ENCODE measurements at places on chromosomes 11 and 22.

DNA sequence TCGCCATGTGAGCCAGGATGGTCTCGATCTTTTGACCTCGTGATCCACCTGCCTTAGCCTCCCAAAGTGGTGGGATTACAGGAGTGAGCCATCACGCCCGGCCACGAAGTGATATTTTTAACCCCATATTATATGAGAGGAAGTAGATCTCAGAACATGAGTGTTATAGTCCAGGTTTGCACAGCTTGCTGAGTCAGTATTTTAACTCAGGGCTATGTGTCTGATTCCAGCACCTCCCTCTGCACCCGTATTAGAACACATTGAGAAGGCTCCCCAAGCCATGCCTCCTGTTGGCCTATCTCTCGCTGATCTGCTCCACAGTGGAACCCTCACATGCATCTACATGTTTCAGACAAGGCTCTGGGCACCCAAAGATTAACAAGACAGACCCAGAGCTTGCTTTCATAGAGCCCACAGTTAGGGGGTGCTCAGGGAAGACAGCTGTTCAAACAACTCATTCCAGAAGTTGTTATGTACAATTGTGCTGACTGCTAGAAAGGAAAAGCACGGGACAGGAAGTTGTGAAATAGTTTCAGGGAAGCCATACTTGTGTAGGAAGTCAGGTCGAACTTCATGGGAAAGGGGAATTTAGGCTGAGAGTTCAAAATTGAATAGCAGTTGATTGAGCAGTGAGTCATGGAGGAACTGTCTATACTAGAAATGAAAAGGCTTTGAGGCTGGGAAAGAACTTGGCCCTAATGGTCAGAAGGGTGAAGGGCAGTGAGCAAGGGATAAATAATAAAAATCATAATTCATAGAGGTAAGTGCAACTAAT lies 49.3 kb upstream of the CLPB start:
- no peak for DNase-seq

- no peak for DNase-seq
Measured at GRCh38 chr11:15975742-15976141, 380.6 kb downstream of the SOX6 start.

GRCh38 chr11:68471360-68472340 lies 11.1 kb downstream of the PPP6R3 start:
- DNase-seq: no peak

DNA sequence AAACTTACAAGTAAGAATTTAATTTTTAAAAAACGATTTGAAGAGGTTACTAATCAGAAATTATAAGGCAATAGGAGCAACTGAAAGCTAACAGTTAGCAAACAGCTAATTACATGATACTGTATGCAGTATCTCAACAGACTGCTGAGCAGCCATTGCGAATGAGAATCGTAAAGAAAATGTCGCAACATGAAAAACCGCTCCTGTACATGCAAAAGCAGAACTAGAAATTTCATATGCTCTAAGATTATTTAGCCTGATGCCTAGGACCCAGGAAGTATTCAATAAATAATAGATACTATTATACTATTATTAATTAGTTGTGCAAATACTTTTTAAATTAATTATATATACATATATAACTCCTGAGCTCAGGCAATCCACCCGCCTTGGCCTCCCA lies 48.7 kb upstream of the EP300 start:
- no peak for DNase-seq

DNA sequence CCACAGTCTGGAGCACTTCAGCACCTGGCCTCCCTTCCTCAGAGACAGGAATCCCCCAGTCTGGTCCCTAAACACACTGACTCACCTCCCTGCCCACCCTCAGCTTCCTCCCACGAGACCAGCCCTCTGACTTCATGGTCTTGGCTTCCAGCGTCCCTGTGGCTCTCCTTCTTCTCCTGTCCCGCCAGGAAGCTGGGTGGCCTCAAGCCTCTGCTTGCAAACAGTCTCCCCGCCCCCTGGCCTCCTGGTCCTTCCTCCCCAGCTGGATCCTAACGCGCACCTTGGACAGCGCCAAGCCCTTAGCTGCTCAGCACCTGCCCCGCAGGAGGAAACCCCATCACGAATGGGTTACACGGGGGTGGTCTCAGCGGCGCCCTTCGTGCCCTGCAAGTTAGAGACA lies 4.5 kb downstream of the NCF4 start:
- DNase-seq: no peak

GRCh38 chr11:63277345-63277943 lies 34.0 kb upstream of the SLC22A25 start:
- DNase-seq: no peak

DNA sequence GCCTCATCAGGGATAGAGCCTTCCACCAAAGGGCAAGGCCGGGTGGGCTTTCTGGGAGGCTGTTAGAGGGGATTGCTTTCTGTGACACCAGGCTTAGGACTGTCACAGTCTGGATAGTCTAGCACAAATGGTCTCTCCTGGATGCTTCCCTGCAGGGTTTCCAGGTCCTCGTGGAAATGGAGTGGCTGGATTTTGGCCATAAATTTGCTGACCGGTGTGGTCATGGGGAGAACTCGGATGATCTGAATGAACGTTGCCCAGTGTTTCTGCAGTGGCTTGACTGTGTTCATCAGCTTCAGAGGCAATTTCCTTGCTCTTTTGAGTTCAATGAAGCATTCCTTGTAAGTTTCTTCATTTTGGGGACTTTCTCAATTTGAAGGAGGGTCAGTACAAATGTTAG lies 67.1 kb upstream of the HORMAD2 start:
- no peak for DNase-seq

DNA sequence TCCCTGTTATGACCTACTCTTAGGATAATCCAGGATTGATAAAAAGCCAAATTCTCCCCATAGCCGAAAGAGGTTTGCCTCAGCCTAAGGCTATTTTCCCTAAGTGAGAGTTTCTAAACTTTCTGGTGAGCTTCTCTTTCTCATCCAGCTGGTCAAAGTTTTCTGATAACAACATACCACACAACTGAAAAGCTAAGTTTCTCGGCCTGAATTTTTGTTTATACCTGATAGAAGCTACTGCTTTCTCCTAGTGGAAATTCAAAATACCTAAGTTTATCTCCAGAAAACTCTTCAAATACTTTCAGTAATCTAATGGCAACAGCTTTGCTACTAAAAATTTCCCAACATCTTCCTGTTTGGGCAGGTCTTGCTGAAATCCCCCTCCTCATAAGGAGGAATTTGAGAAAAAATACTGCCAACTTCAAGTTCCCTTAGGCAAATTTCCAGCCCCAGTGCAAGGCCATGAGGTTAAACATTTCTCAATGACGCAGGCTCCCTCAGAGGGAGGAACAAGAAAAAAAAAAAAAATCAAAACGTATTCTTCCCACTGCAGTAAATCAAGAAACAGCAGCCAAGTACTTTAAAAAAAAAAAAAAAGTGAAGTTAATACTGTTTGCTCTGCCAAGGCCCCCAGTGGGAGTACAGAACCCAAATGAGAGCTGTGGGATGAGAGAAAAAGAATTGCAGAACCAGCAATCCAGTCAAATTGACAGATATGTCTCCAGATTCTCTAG lies 127.0 kb downstream of the MRTFA start:
- no peak for DNase-seq

DNA sequence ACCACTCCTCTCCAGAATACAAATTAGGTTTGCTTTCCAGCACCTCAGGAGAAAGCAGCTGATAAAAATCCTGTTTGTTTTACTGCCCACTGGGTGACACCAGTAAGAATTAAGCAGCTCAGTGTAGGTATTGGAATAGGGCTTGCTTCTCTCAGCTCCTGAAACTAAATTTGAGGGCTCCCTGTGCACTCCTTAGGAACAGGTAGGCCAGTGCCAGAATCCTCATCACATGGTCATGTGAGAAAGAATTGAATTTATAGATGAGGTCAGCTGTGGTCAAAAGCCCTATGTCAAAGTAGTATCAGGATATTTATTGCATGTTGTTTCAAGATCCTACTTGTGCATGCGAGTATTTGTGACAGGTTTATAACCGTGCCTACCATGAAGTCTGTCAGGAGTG lies 1.0 kb downstream of the PRSS23 start:
- DNase-seq: no peak

DNA sequence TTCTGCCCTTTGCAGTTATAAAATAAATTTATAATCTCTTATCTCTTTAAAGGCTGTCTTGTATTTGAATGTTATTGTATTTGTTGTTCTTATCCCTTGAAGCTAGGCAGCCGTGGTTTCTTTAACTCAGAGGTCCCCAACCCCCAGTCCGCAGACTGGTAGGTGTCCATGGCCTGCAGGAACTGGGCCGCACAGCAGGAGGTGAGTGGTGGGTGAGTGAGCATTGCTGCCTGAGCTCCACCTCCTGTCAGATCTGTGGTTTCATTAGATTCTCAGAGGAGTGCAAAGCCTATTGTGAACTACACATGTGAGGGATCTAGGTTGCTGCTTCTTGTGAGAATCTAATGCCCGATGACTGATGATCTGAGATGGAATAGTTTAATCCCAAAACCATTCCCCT lies 380.0 kb upstream of the CCDC90B start:
- DNase-seq: no peak

- DNase-seq: no peak
Measured at GRCh38 chr22:41092847-41093411, 537 bp downstream of the EP300 start.

GRCh38 chr22:45608763-45609180 lies 62.9 kb upstream of the ATXN10 start:
- DNase-seq: no peak

- DNase-seq: no peak
Measured at GRCh38 chr11:36509201-36509639, 852 bp downstream of the TRAF6 start.

DNA sequence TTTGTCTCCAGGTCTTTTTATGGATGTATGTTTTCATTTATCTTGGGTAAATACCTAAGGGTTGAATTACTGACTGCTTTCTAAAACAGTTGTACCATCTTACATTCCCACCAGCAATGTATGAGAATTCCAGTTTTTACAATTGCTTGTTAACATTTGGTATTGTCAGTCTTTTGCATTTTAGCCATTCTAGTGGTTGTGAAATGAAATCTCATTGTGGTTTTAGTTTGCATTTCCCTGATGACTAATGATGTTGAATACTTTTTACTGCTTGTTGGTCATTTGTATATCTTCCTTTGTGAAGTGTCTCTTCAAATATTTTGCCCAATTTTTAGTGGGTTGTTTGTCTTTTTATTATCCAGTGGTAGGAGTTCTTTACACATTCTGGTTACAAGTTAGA lies 92.8 kb downstream of the ARFGAP2 start:
- DNase-seq: no peak

DNA sequence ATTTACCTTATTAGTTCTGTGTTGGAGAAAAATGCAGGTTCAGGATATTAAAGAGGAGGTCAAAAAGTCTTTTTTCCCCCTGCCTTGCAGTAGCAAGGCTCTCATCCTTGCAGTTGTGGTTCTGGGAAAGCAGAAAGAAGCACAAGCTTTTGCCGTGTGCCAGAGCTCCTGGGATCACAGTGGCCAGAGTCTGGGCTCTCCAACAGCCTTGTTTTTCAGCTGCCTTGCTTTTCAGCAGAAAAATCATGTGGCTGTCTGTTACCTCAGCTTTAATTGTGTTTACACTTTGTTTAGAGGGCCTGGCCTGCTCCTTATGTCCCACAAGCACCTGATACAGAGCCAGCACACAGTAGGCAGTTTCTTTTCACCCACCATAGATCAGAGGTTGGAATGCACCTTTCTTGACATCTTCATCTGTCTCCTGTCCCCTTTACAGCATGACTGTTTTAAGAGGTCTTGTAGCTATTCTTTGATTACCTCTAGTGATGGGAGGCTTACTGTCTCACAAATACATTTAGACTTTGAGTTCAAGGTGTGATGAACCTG lies 67.5 kb downstream of the TEAD1 start:
- DNase-seq: no peak

GRCh38 chr11:132626446-132626845 lies 905.9 kb downstream of the OPCML start:
- DNase-seq: no peak

GRCh38 chr22:17198170-17199002 lies 20.8 kb downstream of the ADA2 start:
- DNase-seq: peak; percentile 70

- no peak for DNase-seq
Measured at GRCh38 chr11:20762116-20762844, 92.9 kb downstream of the NELL1 start.

DNA sequence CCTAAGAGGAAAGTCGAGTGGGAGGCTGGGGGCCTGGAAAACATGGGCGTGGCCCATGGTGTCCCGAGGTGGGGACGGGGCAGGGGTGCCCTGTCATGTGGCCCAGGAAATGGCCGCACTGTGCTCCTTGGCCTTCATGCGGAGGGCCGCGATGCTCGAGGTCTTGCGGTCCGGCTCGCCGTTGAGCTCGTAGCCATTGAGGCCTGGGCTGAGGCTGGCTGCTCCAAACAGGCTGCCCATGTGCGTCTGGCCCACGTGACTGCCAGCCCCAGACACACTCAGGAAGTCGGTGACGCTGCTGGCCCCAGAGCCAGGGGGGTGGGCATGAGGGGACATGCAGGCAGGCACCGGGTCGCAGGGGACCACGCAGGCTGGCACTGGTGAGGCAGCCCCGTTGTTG lies 45.2 kb downstream of the ALX4 start:
- DNase-seq: no peak

- no peak for DNase-seq
Measured at GRCh38 chr11:17798253-17798652, 63.7 kb downstream of the KCNC1 start.

GRCh38 chr22:28442264-28442710 lies 237.4 kb downstream of the TTC28 start:
- peak; percentile 85 for DNase-seq

DNA sequence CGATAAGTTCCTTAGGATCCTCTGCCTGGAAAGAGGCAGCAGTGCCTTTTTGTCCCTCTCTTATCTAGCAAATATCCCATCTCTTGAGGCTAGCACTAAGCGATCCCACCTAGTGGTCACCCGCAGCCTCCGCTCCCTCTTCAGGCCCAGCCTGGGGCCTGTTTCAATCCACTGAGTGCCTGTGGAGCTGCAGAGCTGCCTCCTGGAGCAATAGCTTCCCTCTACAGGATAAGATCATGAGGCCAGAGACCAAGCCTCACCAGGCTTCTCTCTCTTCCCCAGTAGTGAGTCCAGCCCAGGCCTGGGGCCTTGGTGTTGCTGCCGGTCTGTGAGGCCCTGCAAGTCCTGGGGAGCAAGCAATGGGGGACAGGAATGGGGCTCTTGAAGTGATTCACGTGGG lies 65.8 kb downstream of the SLC22A12 start:
- no peak for DNase-seq
